ENCODE measurements at places on chromosomes 13 and 19.

GRCh38 chr19:48553676-48554384, 1.9 kb downstream of the SULT2B1 start:
- DNase-seq, result no peak

DNA sequence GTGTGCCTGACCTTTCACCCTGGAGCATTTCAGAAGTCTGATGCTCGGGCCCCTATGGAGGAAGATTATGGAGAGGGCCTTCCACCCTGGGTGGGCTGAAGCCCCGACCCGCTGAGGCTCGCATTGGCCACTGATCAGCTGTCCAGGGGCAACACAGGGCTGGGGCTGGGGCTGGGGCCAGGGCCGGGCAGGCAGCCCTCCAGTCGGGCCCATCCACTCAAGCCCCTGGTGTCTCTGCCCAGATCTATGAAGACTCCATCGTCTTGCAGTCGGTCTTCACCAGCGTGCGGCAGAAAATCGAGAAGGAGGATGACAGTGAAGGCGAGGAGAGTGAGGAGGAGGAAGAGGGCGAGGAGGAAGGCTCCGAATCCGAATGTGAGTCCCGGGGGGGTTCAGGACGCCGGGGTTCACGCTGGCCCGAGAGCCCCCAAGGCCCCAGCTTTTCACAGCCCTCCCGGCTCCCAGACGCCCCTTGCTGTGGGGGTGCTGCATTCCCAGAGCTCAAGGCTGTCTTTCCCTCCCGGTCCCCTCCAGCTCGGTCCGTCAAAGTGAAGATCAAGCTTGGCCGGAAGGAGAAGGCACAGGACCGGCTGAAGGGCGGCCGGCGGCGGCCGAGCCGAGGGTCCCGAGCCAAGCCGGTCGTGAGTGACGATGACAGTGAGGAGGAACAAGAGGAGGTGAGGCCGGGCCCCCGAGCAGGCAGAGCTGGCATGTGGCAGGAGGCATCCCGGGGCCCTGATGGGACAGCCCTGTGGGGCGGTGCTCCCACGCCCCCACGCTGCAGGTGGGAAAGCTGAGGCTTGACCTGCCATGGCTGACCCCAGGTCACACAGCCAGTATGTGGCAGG, 29.5 kb upstream of the LDLR start:
- no peak for DNase-seq

DNA sequence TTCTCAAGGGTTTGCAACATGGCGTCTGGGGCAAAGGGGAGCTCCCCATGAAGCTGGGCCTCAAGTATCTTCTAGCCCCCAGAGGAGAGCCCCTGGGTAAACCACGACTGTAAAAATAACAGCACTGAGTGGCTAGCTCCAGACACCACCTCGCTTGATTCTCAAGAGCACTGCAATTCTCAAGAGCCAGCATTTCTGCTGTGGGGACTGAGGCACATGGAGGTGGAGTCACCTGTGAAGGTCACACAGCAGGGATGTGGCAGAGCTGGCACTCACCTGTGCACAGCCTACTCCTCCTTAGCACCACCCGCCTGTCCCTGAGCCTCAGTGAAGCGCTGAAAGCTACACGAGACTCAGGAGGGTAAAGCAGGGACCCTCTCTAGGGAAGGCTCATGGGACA, 20.7 kb upstream of the CCNP start:
- no peak for DNase-seq

DNA sequence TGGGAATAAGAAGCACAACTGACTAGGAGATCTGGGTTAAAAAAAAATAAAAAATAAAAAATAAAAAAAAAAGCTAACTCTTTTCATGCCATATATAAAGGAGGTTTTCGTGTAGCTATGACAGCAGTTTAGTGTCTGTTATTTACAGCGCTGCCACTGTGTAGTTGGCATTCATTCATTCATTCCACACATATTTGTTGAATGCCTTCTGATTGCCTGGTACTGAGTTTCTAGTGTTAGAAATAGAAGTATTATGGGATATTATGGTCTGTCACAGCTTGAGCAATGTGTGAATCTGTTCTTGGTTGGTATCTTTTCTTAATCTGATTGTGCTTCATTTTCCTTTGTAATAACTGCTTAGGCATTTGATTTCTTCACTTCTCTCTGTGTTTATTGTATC, 237.4 kb downstream of the NBEA start:
- DNase-seq, result no peak

- no peak for DNase-seq
These were observed 3.3 kb upstream of the EPOR start for GRCh38 chr19:11387162-11388034.

GRCh38 chr19:44846455-44847143, 502 bp downstream of the NECTIN2 start:
- no peak for DNase-seq

All from activated T-helper 9 cell treated with anti-CD3 and anti-CD28 coated beads, Interleukin-2, amount 50 U/mL, for 16 hours (primary cell).